ENCODE measurements at places on chromosomes 2 and 18. TPM values are rescaled to one million over a fixed set of nuclear protein-coding genes. Genes with fewer than 3 reads are reported as not detected.

DNA sequence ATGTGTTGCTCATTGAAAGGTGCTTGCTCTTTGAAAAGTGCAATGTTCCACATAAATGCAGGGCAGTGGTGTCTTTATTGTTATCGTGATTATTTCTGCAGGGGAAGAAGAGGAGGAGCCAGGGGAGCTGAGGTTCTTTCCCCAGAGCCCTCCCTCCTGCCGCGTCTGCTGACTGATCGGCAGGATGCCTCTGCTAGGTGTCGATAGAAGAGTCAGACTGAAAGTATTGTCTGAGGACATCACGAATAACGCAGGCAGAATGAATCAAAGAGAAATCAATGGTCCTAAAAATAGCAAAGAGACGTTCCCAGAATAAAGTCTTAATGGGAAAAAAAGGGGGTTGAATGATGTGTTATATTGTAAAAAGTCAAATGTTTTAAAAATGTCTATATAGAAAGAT, 47.4 kb upstream of the SIX3 start:
- no peaks in the 10 kb centered on the region for H3K27me3 ChIP-seq
- DNase-seq = no peak
- H3K36me3 ChIP-seq = no peaks in the 10 kb centered on the region

DNA sequence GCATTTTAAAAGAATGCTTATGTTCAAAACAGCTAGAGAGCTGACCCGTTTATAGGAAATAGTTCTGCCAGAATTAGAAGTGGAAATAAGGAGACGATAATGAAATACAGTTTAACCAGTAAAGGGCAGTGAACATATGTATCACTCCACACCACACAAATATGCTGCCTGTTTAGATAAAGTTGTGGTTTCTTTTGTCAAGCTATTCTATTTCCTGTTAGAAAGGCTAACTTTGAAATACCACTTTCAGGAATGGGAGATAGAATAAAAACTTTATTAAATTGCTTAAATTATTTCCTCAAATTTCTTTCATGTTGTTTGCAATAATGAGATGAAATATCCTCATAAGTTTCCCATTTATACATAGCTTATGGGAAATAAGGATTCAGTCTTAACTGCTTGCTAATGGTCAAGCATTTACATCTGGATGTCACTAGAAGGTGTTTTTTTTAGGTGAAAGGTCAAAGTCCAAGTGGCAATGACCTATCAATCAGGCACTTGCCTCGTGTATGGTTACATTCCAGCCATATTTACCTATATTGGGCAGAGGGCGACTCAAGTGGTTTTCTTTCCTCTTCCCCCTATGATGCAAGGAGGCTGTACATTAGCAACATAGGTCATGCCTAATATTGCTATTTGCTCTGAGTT, 148.9 kb downstream of the ZEB2 start:
- H3K36me3 ChIP-seq = no peaks in the 10 kb centered on the region
- DNase-seq = no peak
- no peak overlapping the region for H3K27ac ChIP-seq
- no peak overlapping the region for H3K4me3 ChIP-seq
- H3K4me1 ChIP-seq = no peaks in the 10 kb centered on the region

DNA sequence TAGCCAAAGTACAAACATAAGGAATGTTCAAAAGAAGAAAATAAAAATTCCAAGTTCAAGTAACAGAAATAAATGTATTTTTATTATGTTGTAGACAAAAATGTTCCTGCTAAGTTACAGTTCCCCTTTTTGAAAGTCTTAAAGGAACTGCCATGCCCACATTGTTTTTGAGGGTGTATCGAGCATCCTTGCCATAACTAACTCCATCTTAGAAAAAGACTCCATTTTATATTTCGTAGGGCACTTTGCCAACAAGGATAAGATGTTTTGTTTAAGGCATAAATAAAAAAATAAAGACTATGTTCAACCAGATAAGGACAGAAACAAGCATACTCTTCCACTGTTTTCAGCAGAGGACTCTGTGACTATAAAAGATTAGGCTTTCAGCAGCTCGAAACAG, 67.3 kb downstream of the TMEM237 start:
- H3K36me3 ChIP-seq = no peaks in the 10 kb centered on the region
- no peak for DNase-seq
- no peak overlapping the region for H3K4me3 ChIP-seq
- H3K27me3 ChIP-seq = no peaks in the 10 kb centered on the region

DNA sequence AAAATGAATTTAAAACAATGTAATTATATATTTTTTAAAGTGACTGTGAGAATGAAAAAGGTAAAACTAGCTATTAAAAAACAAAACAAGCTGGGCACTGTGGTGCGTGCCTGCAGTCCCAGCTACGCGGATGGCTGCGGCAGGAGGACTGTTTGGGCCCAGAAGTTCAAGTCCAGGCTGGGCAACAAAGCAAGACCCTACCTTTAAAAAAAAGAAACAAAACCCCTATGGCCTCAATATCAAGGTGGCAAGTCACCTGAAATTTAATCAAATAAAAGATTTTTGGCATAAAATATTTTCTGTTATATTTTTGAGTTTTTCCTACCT, 46.9 kb upstream of the STRN start:
- no peaks in the 10 kb centered on the region for H3K27me3 ChIP-seq
- no peak overlapping the region for H3K27ac ChIP-seq
- H3K36me3 ChIP-seq = no peaks in the 10 kb centered on the region
- no peak overlapping the region for H3K4me3 ChIP-seq

DNA sequence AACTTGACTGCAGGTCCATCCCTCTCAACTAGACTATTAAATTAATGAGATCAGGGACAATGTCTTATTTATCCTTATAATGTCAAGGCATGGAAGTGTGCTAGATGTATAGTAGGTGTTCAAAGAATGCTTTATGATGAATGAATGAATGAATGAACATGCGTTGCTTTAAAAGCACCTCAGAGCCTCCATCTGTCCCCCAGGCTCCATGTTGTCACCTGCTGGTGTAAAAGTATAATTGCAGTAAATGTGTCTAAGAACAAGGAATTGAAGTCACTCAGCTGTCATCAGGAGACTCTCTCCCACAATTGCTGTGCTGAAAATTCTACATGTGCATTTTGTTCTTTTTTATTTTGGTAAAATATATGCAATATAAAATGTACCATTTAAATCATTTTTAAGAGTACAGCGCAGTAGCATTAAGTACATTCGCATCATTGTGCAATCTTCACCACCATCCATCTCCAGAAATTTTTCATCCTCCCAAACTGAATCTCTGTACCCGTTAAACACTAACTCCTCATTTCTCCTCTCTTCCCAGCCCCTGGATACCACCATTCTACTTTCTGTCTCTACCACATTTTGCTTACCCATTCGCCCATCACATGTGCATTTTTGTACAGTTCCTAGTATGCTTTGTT, 52.6 kb downstream of the GNAL start:
- no peak for DNase-seq
- H3K4me1 ChIP-seq = no peaks in the 10 kb centered on the region
- no peak overlapping the region for H3K4me3 ChIP-seq
- H3K27ac ChIP-seq = no peak overlapping the region
- H3K27me3 ChIP-seq = no peaks in the 10 kb centered on the region

- no peak overlapping the region for H3K27ac ChIP-seq
- H3K4me3 ChIP-seq = no peak overlapping the region
- no peaks in the 10 kb centered on the region for H3K36me3 ChIP-seq
- DNase-seq = no peak
- H3K4me1 ChIP-seq = no peaks in the 10 kb centered on the region
Observed at GRCh38 chr2:83172841-83173240, 1286.2 kb downstream of the SUCLG1 start.

DNA sequence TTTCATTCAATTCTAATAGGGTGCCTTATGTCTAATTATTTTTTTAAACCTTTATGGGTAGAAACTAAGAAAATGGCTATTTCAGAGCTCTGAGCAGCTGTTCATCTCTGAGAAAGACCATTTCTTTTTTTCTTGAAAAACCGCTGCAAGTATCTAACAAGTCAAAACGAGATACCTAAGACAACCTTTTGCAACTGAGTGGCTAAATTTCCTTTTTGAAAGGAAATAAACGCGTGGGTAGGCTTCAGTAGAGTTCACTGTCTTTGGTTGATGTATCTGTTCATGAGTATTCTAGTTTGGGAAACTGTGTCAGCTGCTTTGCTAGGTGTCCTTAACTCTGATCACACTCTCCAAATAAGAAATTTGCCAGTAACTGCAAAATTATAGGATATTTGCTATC, 104.3 kb upstream of the LINC00305 start:
- no peak overlapping the region for H3K27ac ChIP-seq
- H3K27me3 ChIP-seq = no peaks in the 10 kb centered on the region
- H3K4me3 ChIP-seq = no peak overlapping the region
- no peak for DNase-seq

DNA sequence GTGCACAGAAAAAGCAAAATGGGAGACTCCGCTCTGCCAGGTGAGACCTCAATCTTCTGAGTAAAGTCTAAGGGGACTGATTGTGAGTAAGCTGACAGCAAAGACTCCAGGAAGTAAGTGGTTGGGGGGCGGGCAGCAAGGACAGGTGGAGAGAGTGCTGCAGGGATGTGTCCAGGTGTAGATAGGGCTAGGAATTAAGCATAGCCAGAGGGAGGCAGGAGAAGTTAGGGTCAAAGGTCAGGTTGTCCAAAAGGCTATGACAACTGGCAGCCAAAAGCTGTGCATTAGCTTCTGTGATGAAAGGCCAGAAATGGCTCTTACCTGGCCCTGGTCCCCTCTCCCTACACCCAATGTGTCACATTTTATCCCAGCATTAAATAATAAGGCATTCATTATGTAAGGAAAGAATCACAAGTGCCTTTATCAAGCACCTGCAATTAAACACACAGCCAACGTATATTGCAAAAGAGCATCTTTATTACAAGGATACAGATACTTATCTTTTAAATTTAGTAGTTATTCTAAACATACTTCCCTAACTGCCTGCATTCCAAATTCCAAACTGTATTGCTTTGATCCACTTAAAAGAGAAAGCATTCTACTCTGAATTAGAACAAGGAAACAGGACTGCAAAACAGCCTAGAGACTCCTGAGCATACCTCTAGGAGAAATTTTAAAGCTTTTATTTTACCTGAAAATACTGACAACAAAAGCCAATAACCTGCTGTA, 247.9 kb downstream of the IRS1 start:
- no peak overlapping the region for H3K27ac ChIP-seq
- no peak overlapping the region for H3K4me3 ChIP-seq
- no peak for DNase-seq
- H3K27me3 ChIP-seq = no peaks in the 10 kb centered on the region
- no peaks in the 10 kb centered on the region for H3K36me3 ChIP-seq

- H3K27ac ChIP-seq = no peak overlapping the region
- no peaks in the 10 kb centered on the region for H3K4me1 ChIP-seq
- H3K4me3 ChIP-seq = no peak overlapping the region
- DNase-seq = no peak
- no peaks in the 10 kb centered on the region for H3K36me3 ChIP-seq
Observed at GRCh38 chr2:113797237-113797636, 40.8 kb upstream of the SLC35F5 start.

The SEPTIN10 gene
- 22.3 TPM for total RNA-seq

The LYPD6B gene
- total RNA-seq = not detected

The RAMP1 gene
- 71.3 TPM for total RNA-seq

The ICOS gene
- total RNA-seq = not detected
